Renal cortex interstitium (tissue), 15 donors: ENCODE measurements at places on chromosomes 5 and 9. TPM values are rescaled to one million over a fixed set of nuclear protein-coding genes. Genes with fewer than 3 reads are reported as not detected.

DNA sequence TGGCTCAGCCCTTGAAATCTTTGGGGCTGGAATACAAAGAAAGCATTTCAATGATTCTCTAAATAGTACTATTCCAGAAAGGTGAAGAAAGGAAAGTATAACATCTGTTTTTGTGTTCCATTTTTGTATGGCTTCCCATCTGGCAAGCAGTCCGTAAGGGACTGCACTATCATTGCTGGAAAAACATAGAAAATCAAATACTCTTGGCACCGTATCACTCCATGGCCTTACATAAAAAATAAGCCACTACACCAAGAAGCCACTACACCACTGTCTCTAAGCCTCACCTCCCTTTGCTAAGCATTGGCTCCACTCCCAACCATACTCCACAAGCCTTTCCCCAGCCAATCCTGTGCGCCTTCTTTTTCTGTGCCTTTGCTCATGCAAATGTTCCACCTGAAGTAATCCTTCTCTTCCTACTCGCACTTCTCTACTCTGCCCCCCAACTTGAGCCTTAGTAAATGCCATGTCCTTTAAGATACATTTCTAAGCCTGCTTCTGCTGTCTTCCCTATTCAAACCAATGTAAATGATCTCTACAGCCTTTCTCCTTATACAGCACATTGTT, 454.6 kb upstream of the TUSC1 start:
- no peak for DNase-seq

DNA sequence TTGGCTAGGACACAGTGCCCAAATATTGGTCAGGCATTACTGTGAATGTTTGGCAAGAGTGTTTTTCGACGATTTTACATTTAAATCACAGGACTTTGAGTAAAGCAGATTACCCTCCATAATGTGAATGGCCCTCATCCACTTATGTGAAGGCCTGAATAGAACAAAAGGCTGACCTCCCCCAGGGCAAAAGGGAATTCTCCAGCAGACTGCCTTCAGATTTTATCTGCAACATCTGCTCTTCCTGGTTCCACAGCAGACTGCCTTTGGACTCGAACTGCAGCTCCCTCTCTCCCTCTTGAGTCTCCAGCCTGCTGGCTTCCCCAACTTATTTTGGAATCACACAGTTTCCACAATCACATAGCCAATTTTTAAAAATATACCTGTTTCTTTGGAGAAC, 7.1 kb upstream of the TMEM215 start:
- no peak for DNase-seq

- no peak for DNase-seq
Observed at GRCh38 chr9:9621355-9621940, 991.4 kb downstream of the PTPRD start.

- DNase-seq: no peak
Observed at GRCh38 chr9:105475302-105475701, 27.5 kb downstream of the FSD1L start.

GRCh38 chr5:5419291-5420210, 2.9 kb upstream of the ICE1 start:
- DNase-seq: no peak

DNA sequence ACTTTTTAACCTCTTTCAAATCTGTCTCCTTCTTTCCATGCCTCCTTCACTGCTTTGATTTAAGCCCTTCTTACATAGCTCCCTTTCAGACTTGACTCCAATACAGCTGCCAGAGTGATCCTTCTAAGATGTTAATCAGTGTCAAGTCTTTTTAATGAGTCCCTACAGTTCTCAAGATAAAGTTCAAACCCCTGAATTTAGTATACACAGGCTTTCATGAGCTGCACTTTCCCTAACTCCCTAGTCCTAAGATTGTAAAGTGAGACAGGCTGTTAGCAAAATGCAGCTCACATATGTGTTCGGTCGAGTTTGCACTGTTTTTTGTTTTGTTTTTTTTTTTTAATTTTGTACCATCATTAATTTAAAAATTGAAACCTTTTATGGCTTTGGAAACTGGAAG, 190.4 kb upstream of the VCAN start:
- peak; percentile 43 for DNase-seq

- DNase-seq: no peak
Observed at GRCh38 chr5:10563110-10563944, 543 bp upstream of the ANKRD33B start.

- no peak for DNase-seq
Observed at GRCh38 chr5:115770466-115770865, 46.0 kb downstream of the CDO1 start.

- no peak for DNase-seq
Observed at GRCh38 chr5:73780302-73781080, 154.5 kb downstream of the ARHGEF28 start.

DNA sequence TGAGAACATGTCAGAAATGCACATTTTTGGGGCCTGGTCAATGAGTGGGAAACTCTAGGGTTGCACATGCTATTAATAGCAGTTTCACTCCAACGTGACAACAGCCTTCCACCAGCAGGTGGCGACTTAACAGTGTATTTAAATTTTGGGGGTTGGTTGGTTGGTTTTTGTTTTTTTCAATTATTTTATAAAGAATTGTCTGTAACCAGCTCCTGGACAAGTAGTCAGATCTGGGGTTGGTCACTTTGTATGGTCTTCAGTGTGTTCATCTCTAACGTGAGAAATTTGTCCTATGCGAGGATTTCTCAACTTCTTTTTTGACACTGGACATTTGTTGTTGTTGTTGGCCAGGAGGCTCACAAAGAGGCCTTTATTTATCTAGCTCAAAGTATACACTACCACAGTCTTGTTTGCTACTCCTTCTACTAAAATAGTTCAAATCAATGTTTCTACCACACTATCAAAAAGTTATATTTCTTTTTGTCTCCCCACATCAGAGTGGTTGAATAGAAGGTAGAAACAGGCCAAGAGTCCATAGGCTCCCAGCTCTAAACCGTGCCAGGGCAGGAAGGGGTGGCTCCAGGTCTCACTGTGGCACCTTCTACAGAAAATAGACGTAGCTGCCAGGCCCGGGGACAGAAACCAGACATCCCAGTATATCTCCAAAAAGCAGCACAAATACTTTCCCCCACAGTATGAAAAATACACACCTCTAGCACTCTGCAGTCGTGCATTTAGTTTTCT, 110.4 kb downstream of the TRPM6 start:
- peak; percentile 37 for DNase-seq

GRCh38 chr9:124260769-124261603, 3.2 kb downstream of the NEK6 start:
- DNase-seq: no peak

- DNase-seq: no peak
Observed at GRCh38 chr5:148995791-148996190, 67.1 kb downstream of the SH3TC2 start.

- no peak for DNase-seq
Observed at GRCh38 chr9:85136507-85136906, 467.0 kb downstream of the NTRK2 start.

DNA sequence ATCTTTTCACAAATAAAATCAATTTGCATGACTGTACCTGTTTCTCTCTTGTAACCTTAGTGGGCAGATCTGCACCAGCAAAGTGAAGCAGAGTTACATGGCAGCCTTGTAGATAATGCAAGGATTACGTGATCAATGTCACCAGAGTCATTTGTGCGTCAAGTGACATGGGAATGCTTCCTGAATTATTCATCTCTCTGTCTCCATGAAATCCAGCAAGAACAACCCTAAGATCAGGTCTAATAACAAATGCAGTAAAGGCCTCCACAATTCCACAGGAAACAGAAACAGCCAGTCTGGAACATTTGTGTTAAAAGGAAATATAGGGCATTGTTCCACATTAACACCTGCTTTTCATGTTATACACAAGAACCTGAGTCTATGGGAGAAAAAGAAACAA, 7.8 kb downstream of the GZMA start:
- DNase-seq: no peak

DNA sequence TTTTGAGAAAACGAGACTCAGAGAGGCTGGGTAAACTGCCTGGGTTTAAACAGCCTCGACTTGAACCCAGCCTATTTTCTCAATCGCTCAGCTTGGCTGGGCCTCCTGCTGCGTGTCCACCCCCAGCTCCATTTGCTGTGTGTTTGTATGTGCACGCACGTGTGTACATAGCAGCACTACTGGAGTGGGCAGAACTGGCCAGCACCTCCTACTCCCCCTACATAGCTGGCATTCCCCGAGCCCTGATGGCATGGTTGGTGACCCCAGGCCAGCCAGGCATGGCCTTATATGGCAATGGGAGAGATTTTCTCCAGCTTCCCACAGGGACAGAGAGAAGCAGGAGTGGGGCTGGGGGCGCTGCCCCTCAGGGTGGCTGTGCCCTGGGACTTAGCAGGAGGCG, 4.1 kb downstream of the AIF1L start:
- peak; percentile 77 for DNase-seq

- DNase-seq: no peak
Observed at GRCh38 chr9:137370865-137371520, 52.0 kb downstream of the EXD3 start.

DNA sequence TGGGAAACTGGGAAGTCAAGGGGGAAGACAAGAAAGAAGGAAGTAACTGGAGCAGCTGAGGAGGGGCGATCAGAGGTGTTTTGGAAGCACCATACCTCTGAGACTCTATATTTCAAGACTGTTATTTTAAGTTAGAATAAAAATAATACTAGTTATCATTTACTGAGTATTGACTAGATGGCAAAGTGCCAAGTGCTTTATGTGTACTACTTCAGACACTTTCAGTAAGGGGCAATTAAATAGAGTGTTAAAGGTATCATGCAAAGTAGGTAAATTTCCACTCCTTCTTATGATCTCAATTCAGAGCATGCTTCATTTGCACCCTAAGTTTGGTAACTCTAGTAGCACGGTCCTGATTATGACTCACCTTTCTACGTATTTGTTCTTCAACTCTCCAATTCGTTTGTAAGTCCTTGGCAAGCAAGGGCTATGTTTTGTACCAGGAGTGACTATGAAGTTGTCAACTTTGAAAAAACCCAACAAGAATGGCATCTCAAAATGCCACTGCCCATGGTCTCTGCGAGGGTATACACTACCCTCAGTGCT, 152.4 kb upstream of the RAPGEF1 start:
- no peak for DNase-seq

- DNase-seq: no peak
Observed at GRCh38 chr5:93257616-93258015, 323.4 kb downstream of the NR2F1-AS1 start.

DNA sequence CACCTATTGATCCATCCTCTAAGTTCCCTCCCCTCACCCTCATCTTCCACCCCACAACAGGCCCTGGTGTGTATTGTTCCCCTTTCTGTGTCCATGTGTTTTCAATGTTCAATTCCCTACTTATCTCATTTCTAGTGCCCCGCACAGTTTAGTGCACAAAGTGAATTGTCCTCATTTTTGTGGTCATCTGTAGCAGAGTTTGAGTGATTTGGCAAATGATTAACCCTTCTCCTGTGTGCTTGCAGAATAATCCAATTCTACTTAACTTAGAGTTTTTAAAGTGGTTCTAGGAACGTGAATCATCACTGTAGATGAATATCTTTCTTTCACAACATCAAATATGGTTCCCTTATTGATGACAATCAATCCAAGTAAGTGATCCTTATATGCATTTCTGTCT, 6.3 kb upstream of the HAPLN1 start:
- DNase-seq: no peak

DNA sequence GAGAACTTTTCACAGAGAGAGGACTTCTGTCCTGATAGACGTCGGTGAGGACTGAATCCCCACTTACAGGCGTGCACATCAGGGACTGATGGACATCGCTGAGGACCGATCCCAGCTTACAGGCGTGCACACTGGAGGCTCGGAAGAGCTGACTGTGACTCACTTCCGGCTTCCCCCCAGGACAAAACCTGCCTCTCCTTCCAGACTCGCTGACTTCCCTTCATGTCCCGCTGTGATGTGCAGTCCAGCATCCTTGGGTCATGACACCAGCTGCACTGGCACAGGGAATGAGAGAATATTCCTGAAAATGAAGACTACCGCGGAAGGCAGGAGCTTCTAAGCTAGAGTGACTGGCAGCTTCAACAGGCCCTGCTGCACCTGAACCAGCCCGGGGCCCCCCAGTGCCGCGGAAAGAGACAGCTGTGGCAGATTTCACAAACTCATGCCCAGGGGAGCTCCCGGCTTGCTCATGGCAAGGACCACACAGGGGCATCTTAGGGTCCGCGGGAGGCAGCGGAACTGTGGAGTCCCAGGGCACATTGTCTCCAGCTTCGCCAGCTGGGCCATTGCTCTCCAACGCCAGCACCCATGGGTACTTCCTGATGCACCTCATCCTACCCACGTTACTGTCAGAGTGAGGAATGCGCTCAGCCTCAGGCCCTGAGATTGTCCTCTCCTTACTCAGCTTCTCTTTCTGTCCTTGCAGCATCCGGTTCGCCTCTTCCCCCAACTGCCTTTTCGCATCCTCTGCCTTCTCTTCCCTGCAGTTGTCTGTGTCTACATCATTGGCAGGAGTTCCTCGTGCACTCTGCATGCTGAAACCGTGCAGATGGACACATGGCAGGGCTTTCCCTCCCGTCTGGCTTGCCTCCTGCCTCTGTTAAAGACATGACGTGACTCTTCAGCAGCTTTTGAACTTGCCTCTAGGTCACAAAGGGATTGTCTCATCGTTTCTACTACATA, 29.5 kb downstream of the SURF6 start:
- DNase-seq: no peak

DNA sequence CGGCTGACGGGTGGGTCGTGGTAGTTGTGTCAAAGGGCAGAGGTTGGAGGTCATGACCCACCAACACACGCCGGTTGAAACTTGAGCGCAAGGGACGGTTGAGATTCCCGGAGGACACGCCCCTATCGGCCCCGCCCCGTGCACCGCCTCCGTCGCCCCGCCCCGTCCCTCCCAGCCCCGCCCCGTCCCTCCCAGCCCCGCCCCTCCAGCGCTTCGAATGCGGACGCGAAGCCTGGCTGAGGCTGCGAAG, 226 bp upstream of the RANBP17 start:
- no peak for DNase-seq

DNA sequence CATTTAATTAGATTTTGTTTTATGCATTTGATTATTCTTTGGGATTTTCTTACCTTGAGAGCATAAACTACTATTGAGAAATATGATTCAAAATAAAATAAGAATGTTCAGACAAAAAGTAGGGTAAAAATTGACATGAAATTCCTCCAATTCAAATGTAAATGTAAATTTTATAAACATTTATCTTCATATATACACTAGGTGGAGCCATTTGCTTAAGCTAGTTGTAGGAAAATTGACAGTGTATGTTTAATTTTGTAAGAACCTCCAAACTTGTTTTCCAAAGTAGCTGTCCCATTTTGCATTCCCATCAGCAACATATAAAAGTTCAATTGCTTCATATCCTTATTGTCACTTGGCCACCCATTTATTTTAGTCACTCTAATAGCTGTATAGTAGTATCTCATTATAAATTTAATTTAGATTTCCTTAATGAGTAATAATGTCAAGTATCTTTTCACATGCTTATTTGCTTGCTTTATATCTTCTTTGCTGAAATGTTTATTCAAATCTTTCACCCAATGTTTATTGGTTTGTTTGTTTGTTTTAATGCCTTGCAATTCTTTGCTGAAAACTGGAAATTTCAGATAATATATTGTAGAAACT, 37.6 kb upstream of the SLCO6A1 start:
- no peak for DNase-seq

Gene PKD2L2
- polyA plus RNA-seq: not detected

Gene LRRTM2
- polyA plus RNA-seq: 6.2 TPM

Gene LCN1
- polyA plus RNA-seq: not detected

Gene TMOD1
- 1.8 TPM for polyA plus RNA-seq

Gene KIAA1958
- 15.5 TPM for polyA plus RNA-seq

Gene QRFP
- 0.57 TPM for polyA plus RNA-seq

Gene CCL21
- 33.3 TPM for polyA plus RNA-seq

Gene ACOT12
- polyA plus RNA-seq: 0.53 TPM

Gene CDX1
- polyA plus RNA-seq: 1.0 TPM
